ENCODE measurements at places on chromosomes 7 and 10.

DNA sequence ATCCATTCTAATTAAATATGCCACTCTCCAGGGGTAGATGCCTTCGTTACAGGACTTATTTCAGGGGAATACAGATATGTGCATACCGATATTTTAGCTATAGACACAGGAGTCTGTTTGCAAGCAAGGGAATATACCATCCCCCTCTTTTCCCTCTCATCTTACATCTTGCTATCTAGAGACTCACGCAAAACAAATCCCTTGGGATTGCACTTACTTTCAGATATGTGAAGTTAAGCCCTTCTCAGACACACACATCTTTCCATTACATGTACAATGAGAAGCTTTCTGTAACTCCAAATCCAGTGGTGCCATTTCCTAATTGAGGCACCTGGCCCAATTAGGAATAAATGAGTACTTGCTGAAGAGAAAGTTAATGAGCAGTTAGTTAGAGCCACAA is 250.4 kb upstream of the FZD8 start:
- no peak for DNase-seq

DNA sequence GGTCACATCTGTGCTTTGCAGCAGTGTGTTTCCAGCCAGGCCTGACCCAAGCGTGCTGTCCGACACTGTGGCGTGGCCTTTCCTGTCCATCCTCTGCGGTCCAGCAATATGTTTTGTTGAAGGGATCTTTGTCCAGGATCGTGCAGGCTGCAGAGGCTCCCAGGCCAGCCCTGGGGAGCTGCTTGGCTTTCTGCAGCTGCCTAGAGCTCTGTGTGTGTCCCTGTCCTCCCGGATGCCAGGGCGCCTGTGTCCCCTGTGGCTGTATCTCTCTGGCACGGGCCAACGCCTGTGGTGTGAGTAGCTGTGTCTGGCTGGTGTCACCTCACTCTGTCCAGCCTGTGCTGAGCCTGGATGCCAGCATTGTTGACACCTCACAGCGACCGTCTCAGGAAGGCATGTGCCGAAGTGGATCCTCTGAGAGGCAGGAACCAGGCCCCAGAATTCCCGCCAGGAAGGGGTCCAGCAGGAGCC is 94.5 kb downstream of the INPP5A start:
- no peak for DNase-seq

DNA sequence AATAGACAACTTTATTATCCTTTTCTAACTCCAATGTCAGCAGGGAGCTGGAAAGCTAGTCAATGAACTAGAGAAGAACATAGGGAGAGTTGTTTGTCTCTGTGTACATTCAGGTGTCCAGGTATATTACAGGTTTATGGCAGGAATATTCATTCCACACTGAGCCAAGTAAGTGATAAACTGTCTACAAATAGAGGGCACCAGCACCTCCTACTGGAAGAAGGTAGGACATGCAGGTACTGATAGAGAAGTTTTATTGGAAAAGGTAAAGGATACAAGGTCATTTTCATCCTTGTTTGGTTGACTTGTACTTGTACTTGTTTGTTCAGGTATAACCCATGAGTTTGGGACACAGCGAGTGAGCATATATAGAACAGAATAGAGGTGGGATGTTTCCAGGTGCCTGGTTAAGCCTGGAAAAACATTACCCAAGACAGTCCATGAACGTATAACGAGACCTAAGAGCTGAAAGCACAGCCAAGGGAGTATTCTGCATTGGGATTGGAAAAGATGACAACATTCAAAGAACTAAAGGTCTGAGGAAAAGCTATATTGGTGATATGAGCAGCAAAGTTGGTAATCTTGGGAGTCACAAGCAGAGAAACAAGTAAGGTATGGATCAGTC is 61.4 kb upstream of the PPP1R3C start:
- no peak for DNase-seq

DNA sequence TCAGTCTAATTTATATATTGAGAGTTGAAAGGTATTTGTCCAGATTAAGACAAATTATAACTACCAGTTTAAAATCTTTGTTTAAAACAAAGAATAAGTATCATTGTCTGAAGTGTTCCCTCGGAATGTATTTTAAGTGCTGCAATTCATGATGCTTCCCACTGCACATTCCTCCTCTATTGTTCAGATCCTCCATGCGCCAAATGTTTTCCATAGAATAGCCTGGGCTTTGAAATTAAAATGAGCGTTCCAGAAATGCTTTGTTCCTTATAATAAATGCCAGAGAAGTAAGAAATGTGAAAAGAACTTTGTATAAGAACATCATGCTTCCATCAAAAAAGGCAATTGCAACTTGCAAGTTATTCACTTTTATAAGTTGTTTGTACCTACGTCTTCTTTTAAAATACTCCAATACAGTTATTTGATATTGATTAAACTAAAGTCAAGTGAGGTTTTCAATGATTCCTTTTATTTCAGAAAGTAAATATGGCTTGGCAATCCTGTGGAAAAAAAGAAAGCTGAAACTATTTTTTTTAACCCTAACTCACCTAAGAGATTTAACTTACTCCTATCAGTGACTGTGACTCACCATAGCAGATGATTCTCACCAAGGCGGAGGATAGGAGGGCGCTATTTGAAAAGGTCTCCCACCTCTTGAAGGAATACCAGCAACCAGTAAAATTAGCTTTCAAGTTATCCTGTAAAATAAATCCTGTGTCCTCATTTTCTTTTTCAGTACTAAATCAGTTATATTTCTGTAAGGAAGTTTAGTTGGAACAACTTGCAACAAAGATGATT is 85.8 kb downstream of the CTNNA3 start:
- DNase-seq = no peak

- no peak for DNase-seq
Measured at GRCh38 chr7:67765481-67766175, 769.0 kb downstream of the TYW1 start.

DNA sequence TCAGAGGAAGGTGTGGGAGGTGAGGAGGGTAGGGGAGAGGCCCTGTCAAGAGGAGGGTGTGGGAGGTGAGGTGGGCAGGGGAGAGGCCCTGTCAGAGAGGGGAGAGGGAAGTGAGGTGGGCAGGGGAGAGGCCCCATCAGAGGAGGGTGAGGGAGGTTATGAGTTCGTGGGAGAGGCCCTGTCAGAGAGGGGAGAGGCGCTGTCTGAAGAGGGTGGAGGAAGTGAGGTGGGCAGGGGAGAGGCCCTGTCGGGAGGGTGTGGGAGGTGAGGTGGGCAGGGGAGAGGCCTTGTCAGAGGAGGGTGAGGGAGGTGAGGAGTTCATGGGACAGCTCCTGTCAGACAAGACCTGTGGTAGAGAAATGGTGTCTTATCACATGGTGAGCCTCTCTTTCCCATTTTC is 74.4 kb downstream of the INPP5A start:
- peak; percentile 10 for DNase-seq

DNA sequence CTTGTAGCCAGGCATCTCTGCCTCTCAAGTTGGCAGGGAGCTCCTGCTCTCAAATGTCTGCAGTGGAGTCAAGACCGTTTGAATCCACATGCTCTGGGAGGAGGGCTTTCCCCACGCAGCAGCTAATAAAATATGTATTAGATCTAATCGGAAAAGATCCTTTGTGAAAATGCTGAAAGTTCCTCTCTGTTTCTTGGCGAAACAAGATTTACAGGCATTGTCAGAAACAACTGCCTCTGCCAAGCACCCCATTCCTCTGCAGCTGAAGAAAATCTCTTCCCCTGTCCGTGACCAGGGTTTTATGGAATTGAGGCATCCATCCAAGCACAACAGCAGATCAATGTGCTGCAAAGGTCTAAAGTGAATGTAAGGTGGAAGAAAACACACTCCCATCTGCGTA is 165.8 kb downstream of the TCERG1L start:
- DNase-seq = no peak

- DNase-seq = no peak
Measured at GRCh38 chr7:79211724-79212123, 241.7 kb downstream of the MAGI2 start.

GRCh38 chr7:3312583-3312982 is 11.5 kb downstream of the SDK1 start:
- DNase-seq = no peak

- DNase-seq = peak; percentile 29
Measured at GRCh38 chr10:124642088-124642710, 102.0 kb downstream of the FAM53B start.

DNA sequence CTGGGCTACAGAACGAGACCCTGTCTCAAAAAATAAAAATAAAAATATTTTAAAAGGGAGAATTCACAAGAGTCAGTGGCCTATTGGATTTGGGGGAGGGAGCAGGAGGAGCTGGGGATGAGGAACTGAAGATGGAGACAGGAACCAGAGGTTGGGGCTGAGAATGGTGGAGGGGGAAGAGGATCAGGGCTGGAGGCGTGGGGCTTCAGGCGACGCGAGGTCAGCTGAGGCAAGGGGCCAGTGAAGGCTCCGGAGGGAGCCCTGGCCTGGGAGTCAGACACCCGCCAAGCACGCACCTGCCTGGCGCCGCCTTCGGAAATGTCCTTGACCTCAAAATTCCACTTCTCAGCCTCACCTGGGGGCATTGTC is 671 bp upstream of the CLEC2L start:
- DNase-seq = no peak

- DNase-seq = no peak
Measured at GRCh38 chr7:54757711-54758110, 1.3 kb downstream of the SEC61G start.

DNA sequence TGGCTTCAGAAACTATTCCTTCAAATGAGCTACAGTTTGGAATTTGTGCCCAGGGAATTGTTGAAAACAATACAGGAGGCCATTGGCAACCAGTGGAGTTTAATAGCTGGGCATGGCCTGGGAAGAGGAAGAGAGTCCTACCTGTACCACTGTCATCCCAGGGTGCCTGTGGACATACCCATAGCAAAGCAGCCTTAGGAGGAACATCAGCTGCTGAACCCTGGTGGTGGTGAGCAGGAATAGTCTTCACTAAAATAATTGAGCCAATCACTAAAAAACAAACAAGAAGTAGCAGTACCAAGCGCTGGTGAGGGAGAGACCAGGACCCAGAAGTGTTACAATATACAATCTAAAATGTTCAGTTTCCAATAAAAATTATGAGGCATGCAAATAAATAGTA is 14.5 kb downstream of the IGFBP1 start:
- no peak for DNase-seq

DNA sequence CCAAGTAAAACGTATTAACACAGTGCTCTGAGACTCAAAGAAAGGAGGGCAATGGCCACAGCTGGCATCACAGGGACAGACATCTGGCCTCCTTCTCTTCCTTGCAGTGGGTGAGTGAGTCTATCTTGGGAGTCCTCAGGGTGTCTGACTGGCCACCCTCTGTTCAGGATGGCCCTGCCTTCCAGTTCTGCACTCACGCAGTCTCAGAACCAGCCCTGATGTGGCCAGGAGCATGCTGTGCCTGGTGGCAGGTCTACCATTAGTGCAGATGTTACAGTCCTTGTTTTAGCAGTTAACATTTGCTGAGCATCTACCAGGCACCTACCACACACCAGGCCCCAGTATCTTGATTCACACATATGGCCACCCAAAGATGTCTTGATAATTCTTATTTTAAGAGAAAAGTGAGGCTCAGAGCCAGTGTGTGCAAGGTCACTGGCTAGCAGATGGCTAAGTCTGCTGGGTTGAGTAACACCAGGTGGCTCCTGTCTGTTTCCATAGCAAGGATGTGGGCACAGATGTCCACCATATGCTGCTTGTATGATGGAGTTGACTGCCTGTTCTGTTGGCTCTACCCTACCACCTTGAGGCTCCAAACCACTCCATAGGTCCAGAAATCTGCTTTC is 23.2 kb upstream of the ARHGAP22 start:
- no peak for DNase-seq

DNA sequence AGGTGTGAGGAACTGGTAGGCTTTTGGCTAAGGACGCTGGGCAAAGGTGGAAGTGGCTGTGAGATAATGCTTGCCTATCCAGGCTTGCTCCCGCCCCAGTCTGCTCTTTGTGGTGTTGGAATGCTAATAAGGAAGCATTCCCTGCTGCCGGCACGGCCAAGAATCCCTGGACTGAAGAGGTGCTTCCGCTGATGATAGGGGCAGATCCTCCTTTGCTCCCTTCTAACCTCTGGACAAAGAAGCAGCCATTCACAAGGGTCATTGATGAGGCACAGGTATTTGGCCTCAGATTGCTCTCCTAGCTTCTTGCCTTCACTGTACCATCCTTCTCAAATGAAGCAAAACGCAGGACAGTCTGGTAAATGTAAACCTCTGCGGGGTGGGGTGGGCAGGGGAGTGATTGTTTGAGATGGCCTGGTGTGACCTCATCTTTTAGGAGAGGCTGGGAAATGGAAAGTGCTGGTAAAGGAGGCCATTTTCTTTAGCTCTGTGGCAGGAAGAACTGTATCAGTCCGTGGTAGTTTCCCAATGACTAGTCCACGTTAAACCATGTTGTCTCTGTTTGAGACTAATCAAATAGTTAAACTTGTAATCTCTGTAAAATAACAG is 1.7 kb downstream of the PGAM1 start:
- peak; percentile 76 for DNase-seq

- no peak for DNase-seq
Measured at GRCh38 chr10:104498347-104499081, 142.6 kb upstream of the SORCS3 start.

DNA sequence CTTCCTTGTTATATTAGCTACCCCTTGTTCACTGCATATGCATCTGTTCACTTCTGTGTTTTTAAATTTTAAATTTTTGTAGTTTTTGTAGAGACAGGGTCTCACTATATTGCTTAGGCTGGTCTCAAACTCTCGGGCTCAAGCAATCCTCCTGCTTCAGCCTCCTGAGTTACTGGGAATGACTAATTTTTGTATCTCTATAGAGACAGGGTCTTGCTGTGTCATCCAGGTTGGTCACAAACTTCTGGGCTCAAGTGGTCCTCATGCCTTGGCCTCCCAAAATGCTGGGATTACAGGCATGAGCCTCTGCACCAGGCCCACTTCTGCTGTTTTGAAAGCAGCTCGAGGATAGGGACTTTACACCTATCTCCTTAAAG is 64.6 kb downstream of the PRTFDC1 start:
- DNase-seq = no peak

DNA sequence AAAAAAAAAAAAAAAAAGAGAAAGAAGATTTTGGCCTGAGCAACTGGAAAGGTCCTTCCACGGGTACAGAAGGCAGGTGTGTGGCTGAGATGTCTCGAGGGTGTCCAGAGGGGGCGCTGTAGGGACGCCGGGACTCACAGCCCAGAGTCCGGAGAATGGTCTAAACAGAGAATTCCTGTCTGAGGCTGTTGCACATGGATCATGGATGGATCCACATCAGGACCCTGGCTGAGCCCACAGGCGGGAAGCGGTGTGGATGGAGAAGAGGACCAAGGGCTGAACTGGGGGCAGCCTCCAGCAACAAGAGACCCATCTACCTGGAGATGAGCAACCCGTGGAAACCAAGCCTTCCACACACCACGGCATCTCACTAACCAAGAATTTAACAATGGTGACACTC is 55.0 kb downstream of the PKD1L1 start:
- no peak for DNase-seq

- no peak for DNase-seq
Measured at GRCh38 chr7:157910446-157910845, 573.6 kb downstream of the DNAJB6 start.

DNA sequence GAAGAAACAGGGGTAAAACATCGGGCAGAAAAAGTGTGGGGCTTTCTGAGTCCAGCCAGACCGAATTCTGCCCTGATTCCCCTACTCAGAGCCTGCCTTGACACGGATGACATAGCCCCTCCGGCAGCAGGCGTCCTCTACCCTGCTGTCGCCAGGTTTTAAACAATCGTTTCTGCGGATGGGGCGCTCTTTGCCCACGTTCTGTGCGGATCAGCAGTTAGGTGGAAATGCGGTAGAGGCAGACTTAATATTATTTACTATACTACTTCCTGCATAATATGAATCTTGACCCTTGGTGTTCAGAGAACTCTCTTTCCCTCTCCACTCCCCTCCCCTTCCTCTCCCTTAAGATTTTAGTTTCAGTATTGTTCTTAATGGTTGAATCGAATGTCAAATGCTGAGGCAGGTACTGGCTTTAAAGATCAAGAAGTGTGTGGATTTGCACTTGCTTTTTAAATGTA is 2.4 kb downstream of the GATA3 start:
- DNase-seq = peak; percentile 64
